Activated CD4-positive, alpha-beta T cell treated with anti-CD3 and anti-CD28 coated beads, Interleukin-10, Interleukin-2, amounts not matched to agents 100 ng/mL and 50 ng/mL, durations not matched to agents 16 hours and 8 hours (primary cell): ENCODE measurements at places on chromosomes 1 and 21.

GRCh38 chr1:93607814-93608186 is 73.8 kb downstream of the BCAR3 start:
- DNase-seq, result peak; percentile 90

GRCh38 chr1:187270256-187270655 is 441.5 kb downstream of the PLA2G4A start:
- no peak for DNase-seq

DNA sequence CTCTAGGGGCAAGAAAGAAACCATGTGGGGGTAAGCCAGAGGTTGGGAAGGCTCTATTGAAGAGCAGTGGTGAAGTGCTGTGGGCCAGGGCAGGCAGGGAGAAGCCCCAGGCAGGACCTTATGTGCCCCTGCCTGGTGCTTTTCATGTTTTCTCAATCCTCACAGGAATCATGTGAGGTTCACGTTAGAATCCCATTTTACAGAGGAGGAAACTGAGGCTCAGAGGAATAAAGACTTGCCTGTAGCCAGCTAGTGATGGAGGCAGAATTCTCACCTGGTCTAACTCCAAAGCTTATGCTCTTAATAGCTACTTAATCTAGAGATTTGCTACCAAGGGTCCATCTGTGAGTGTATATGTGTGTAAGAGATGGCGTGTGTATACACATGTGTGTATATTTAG is 4.2 kb downstream of the TTC22 start:
- no peak for DNase-seq

DNA sequence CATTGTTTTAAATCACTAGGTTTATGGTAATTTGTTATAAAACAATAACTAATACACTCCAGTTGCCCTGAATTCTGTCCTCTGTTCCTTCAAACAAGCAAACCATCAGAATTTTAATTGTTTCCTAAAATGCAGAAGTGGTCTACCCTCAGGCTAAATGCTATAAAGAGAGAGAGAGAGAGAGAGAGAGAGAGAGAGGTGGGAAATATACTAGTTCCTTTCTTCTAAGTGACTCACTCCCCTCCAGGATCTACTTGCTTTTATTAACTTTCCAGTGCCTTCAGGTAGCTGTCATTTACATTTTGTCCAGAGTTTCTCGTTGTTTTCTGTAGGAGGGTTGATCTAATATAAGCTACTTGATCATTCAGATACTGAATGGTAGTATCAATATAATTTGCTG is 26.4 kb downstream of the LRRC53 start:
- DNase-seq, result no peak

DNA sequence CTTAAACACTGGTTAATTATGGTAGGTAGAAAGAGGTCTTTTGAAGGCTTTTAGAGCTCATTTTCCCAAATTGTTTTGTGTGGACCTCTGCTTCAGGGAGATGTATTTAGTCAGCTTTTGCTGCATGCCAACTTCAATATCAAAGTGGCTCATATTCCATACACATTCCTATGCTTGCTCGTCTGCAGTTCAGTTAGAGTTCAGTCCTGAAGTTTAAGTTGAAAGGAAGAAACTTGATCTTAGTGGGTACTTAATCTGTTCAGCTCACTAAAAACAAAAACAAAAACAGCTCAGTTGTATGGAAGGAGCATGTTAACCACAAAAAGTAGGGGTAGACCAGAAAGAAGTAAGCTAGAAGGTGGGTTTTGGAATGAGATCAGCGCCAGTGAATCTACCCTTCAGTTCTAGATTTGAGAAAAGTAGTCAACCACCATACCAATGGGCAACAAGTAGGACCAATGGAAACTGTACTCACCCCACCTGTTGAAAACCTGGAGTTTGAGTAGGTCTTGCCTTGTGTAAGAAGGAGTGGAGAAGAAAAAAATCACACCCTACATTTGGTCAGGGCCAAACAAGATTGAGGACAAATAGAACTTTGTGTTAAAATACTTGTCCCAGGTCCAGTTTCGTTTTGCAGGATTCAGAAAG is 58.0 kb downstream of the LEPR start:
- DNase-seq, result peak; percentile 41

DNA sequence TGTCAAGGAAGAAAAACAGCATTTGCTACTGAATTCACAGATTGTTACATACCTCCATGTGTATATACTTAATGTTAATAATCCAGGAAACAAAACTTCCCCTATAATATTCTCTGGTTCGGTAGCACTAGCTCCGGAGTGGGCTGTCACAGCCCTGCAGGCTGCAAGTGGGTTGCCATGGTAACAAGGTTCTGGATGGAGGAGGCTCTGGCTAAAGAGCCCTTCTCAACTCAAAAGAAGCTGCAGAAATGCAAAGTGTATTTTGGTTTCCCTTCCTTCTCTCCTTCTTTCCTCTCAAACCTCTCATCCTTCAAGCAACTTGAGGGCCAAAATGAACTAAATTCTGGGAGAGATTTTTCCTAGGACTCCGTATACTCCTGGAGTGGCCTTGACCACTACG is 45.2 kb downstream of the ASTN1 start:
- DNase-seq, result no peak

DNA sequence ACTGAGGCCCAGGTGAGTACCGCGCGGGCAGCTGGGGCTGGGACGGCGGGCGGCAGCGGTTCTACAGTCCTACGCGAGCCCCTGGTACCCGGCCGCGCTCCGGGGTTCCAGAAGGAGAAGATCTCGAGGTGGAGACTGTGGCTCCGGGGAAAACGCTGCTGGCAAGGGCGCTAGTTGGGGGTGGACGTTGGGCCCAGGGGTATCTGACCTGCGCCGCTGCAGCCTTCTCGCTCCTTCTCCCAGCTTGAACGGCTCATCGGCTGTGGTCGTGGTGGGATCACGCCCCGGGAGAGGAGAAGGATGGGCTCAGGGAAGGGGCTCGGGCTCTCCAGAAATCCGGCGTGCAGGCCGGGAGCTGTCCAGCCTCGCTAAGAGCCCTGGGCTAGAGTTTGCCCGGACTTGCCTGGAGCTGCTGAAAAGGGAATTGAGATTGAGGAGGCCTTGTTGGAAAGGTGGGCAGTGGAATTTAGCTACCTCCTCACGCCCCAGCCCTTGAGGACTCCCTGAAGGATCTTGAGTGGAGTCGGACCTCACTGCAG is 1.1 kb upstream of the POU3F1 start:
- no peak for DNase-seq
